ENCODE measurements at places on chromosomes 12 and 14.

DNA sequence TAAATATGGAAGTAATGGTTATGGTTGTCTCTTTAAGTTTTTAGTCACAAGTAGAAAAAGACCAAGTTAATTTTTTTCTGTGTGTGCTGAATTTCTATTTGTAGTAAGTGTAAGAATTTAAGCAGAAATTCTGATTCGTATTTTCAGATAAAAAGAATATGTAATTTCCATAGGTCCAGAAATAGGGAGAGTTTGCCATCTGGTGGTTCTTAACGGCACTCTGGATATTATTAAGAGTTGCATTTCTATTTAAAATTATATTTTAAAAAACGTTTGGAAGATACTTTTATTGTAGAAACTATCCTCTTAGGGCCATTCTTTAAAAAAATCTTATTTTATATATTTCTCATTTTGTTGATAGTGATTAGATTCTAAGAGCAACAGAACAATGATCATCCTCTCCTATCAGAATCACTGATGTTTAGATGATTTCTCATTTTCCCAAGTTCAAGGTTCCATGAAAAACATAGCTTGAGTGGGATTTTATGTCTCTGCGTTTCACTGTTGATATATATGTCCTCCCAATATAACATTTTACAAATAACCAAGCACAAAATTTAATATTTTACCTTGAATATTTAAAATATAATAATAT, 88.3 kb downstream of the LRRK2 start:
- no peak for DNase-seq

DNA sequence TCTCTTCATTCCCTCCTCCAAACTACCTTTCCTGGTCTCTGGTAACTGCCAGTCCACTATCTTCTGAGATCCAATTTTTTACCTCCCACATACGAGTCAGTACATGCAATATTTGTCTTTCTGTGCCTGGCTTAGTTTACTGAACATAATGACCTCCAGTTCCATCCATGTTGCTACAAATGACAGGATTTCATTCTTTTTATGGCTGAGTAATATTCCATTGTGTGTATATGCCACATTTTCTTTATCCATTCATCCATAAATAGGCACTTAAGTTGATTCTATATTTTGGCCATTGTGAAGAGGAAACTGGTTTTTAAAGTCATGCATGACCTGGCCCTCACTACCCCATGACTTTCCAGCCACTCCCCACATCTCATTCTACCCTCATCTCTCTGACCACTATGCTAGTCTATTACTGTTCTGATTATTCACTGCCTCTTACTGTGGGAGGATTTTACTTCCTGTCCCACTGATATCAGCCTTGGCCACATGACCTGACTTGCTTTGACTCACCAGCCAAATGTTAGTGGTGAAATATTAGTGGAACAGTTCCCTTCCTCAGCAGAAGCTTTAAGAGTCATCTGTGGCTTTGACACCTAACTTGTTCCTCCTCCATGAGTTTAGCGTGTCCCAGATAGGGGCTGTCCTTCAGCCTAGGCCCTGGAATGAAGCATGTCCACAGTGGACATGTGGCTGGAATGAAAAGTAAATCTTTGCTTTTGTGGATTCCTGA, 52.2 kb downstream of the GOLGA5 start:
- no peak for DNase-seq

GRCh38 chr12:52681526-52682380, 1.5 kb upstream of the KRT1 start:
- no peak for DNase-seq

DNA sequence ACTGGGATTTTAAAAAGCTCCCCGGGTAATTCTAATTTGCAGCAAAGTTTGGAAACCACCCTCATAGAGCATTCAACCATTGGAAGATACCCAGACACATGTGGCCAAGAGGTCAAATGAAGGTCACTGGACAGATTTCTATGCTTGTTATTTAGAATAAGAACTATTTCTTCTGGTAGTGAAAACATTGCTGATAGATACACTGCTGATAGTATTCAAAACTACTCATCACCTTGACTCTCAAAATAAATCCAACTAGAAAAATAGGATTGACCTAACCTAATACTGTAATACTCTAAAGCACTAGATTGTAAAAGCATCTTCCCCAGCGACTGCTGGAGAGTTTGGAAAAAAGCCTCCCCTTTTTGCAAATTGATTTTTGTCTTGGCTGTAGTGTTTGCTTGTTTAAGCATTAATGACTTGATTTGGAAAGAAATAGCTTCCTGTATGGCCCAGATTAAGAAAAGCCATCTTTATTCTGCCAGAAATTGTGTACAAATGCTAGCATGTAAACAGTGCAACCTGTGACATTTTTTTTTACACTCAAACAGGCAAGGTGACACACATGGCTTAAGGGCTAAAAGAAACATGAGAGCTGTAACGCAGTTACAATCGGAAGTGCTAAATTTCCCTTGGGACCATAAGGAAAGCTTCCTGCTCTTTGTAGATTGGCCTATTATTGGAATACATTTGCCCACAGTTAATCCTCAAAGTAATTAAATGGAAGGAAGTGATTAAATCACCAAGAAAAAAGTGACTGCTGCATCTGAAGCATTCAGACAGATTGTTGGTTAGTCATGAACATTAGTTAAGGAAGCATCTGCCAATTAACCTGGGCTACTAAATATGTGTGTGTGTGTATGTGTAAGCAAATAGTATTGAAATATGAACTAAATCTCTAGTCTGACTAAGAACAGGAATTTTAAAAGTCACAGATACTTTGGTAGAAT, 356.5 kb upstream of the ATP2B1 start:
- no peak for DNase-seq

GRCh38 chr12:91003737-91004136, 1.0 kb downstream of the EPYC start:
- DNase-seq: no peak

DNA sequence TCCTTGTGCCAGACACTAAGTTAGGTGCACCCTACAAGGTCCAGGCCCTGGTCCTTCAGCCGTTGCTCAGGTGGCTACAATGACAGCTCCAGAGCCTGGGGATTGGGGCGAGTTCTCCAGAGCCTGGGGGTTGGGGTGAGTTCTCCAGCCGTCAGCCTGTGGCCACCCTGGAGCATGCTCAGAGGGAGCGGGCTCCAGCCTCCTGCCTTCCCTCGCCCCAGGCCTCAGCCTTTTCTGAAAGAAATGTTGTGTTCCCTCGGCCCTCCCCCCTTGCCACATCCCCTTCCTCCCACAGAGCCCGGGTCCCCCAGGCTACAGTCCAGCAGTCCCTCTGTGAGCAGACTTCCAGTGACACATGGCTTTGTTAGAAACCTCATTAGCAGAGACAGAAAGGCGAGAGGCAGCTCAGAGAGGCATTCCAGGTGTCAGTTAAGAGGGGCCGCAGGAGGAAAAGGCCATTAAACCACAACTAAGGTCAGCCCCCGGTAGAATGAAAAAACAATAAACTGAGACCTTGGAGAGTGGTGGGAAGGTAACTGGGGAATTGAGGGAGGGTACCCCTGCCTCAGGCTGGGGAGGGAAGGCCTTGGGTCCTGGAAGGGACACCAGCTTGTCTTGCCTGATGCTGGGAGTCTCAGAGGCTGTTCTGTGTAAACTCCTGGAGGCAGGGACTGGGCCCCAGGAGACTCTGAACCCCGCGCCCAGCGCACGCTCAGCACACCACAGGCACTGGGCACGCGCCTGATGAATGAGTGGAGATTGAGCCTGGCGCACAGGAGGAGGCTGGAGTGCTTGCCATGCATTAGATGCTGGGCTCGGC, 23.1 kb upstream of the COL2A1 start:
- DNase-seq: no peak

GRCh38 chr14:96077983-96078624, 38.9 kb downstream of the C14orf132 start:
- DNase-seq: no peak
